ENCODE measurements at places on chromosomes 2 and 18.

DNA sequence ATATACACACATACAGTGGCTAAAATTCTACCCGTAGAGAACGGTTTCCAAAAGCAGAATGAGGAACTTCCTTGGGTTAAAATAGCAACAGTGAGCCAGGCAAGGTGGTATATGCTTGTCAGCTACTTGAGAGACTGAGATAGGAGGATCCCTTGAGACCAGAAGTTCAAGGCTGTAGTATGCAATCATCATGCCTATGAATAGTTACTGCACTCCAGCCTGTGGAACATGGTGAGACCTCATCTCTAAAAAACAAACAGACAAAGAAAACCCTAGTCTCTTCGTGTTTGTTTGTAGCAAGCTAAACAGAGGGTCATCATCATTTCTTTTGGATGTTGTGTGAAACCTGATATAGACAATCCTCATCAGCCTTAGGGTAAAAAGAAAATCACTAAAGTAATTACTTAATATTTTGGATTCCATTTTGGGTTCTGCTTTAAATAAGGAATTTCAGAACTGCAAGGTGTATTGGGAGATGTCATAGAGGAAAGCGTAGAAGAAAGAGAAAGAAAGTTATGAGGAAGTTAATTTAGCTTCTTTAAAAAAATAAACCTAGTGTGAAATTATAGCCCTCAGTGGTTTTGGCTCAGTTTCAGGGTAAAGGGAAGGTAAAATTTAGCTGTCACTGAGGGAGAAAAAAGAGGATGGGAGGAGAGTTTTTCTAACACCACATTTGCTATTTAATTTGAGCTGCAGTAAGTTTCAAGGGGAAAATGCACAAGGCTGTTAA, 46.5 kb downstream of the PLEK start:
- no peak overlapping the region for H3K4me3 ChIP-seq
- H3K4me1 ChIP-seq, result no peaks in the 10 kb centered on the region
- no peaks in the 10 kb centered on the region for H3K27me3 ChIP-seq
- no peak overlapping the region for H3K27ac ChIP-seq
- H3K36me3 ChIP-seq, result no peaks in the 10 kb centered on the region

- H3K4me3 ChIP-seq, result no peak overlapping the region
- no peaks in the 10 kb centered on the region for H3K27me3 ChIP-seq
- no peak for DNase-seq
Measured at GRCh38 chr18:79540904-79541282, 138.7 kb upstream of the CTDP1 start.

DNA sequence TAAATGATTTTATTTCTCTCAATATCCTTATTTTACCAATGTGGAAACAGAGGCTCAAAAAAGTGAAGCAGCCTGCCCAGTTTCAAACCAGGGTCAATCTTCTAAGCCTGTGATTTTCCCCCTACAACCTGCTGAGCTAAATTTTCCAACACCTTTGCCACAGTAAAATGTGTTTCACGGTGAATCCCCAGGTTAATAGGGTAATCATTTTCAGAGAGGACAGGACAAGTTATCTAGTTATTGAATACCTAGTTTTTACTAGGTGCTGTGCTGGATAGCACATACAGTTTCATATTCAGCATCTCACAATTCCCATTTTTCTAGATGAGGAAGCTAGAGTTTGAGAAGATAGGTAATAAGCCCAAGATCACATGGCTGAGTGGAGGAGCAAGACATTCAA, 236.6 kb downstream of the PTH2R start:
- no peaks in the 10 kb centered on the region for H3K27me3 ChIP-seq
- H3K27ac ChIP-seq, result no peak overlapping the region
- no peaks in the 10 kb centered on the region for H3K36me3 ChIP-seq
- no peak for DNase-seq
- no peaks in the 10 kb centered on the region for H3K4me1 ChIP-seq
- H3K4me3 ChIP-seq, result no peak overlapping the region

DNA sequence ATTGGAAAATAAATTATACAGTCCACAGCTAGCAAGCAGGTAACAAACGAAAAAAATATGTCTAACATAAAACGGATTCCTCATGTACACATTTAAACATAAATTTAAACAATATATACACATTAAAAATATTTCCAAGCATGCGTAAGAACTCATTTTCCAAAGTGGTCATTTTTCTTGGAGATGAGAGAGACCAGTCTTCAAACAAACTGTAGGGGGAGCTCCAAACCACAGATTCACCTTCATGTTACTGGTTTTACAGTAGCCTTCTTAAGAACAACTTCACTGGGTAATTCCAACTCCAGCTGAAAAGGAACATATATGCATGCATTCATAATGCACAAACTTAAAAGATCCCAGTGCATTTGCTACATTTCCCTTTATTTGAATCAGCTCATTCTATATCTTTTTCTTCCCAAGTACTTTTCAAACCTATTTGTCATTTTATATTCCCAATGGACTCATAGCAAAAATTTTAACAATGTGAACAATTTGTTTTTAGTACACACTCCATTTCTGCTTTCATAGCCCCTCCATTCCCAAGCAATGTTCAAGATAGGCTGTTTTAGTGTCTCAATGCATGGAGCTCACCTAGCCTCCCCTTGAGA, 4.7 kb upstream of the STAMBP start:
- no peak overlapping the region for H3K27ac ChIP-seq
- H3K4me1 ChIP-seq, result peaks cover 3% of the 10 kb centered on the region
- no peaks in the 10 kb centered on the region for H3K36me3 ChIP-seq
- H3K4me3 ChIP-seq, result no peak overlapping the region
- no peaks in the 10 kb centered on the region for H3K27me3 ChIP-seq

GRCh38 chr2:62686012-62686685, 19.4 kb upstream of the EHBP1 start:
- H3K27ac ChIP-seq, result no peak overlapping the region
- no peaks in the 10 kb centered on the region for H3K4me1 ChIP-seq
- no peaks in the 10 kb centered on the region for H3K36me3 ChIP-seq

DNA sequence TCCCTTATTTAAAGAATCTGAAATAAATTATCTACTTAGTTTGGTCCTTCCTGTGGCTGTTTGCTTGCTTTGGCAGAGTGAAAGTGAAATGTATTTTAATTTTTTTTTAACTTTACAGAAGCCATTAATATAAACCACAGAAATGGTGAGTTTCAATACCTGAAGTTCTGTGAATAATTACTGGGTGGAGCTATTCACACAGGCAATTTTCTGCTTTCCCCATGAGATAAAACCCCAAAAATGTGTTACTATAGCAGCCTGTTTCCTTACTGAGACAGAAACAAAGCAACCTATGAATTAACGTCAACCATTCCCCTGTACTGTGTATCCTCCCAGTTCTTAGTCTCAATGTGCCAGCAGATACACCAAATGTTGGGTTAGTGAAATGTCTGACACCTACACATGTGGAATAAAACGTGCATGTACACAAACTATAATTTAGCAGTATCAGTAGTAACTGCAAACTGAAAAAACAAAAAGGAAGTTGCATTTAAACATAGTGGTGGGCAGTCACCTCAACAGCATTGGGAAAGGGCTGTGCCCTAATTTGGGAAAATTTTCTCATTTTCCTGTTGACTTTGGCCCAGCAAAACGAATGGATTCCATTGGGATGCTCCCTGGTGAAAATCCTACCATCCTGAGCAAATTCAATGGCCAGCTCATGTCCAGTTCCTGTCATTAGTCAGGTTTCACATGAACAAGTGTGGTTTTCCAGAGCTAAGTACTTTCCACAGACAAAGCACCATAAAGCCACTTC, 73.1 kb upstream of the RMDN2 start:
- H3K4me3 ChIP-seq, result no peak overlapping the region
- H3K36me3 ChIP-seq, result no peaks in the 10 kb centered on the region
- H3K27ac ChIP-seq, result no peak overlapping the region

- H3K4me3 ChIP-seq, result peak overlapping the region; percentile 91
- H3K36me3 ChIP-seq, result peaks cover 36% of the 10 kb centered on the region
- DNase-seq, result peak; percentile 71
- H3K27me3 ChIP-seq, result no peaks in the 10 kb centered on the region
- peak overlapping the region; percentile 86 for H3K27ac ChIP-seq
- H3K4me1 ChIP-seq, result peaks cover 24% of the 10 kb centered on the region
Measured at GRCh38 chr2:61177727-61178549, 15.9 kb downstream of the C2orf74 start.

GRCh38 chr2:208501206-208501605, 94.6 kb downstream of the PTH2R start:
- H3K36me3 ChIP-seq, result no peaks in the 10 kb centered on the region
- H3K4me1 ChIP-seq, result no peaks in the 10 kb centered on the region
- peak; percentile 78 for DNase-seq
- H3K27me3 ChIP-seq, result no peaks in the 10 kb centered on the region
- H3K27ac ChIP-seq, result no peak overlapping the region

GRCh38 chr2:52501715-52502475, 1265.7 kb upstream of the CHAC2 start:
- no peaks in the 10 kb centered on the region for H3K27me3 ChIP-seq
- DNase-seq, result peak; percentile 40
- H3K36me3 ChIP-seq, result no peaks in the 10 kb centered on the region
- H3K27ac ChIP-seq, result no peak overlapping the region
- peaks cover 2% of the 10 kb centered on the region for H3K4me1 ChIP-seq

- no peaks in the 10 kb centered on the region for H3K27me3 ChIP-seq
- DNase-seq, result peak; percentile 65
- no peak overlapping the region for H3K27ac ChIP-seq
- peaks cover 2% of the 10 kb centered on the region for H3K4me1 ChIP-seq
Measured at GRCh38 chr18:22800551-22800951, 132.6 kb upstream of the RBBP8 start.

Data from small intestine (tissue), 16 donors.